ENCODE measurements at places on chromosomes 13 and 19.

DNA sequence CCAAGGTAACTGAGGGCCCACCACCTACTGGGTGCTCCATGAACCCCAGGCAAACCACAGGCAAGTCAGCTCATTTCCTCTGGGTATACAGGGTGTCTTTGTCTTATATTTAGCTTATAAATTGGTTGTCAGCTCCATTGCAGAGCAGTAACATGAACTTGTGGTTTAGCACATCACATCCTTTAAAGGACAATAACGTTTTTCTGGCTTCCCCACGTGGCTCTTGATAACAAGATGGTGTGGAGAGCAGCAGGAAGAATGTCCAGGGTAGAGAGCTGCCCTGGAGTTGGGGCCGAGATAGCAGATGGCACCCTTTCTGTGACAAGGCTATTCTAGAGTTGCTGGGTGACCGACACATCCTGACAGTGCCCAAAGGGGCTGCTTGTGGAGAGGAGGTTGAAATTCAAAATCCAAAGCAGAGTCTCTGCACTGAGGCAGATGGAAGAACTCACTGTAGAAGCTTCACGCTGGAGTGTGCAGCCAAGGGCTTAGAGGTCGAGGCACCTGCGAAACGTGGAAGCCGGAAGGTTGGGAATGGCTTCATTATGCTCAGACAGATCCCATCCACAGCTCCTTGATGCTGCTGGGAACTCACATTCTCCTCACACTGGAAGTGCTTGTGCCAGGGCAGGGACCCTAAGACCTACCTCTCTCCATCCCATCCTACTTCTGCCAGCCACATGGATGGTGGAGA, 133.0 kb upstream of the FRY start:
- DNase-seq: peak; percentile 17

- DNase-seq: no peak
These were observed 4.7 kb upstream of the DCLK1 start for GRCh38 chr13:36135876-36136275.

DNA sequence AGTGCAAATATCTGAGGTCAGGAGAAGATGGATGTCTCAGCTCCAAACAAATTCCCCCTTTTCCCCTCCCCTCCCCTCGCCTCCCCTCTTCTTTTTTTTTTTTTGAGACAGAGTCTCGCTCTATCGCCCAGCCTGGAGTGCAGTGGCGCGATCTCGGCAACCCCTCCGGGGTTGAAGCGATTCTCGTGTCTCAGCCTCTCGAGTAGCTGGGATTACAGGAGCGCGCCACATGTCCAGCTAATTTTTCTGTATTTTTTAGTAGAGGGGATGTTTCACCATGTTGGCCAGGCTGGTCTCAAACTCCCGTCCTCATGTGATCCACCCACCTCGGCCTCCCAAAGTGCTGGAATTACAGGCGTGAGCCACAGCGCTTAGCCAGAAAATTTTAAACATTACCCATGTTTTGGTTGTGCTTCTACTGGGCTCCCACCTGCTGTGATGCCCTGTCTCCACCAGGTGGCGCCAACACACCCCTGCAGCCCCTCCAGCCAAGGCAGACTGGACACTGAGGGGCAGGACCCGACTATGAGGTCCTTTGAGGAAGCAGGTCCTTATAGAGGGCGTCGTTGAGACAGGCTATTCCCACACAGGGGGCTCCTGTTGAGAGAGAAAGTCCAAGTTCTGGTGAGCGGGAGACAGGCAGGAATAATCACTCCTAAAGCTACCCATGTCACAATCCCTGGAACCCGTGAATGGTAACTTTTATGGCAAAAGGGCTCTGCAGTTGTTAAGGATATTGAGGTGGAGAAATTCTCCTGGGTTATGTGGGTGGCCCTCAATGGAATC, 6.3 kb downstream of the ERICH4 start:
- DNase-seq: peak; percentile 80

GRCh38 chr19:10768936-10769335, 51.1 kb downstream of the DNM2 start:
- no peak for DNase-seq

- no peak for DNase-seq
These were observed 72.4 kb upstream of the ZDHHC20 start for GRCh38 chr13:21531455-21531854.

DNA sequence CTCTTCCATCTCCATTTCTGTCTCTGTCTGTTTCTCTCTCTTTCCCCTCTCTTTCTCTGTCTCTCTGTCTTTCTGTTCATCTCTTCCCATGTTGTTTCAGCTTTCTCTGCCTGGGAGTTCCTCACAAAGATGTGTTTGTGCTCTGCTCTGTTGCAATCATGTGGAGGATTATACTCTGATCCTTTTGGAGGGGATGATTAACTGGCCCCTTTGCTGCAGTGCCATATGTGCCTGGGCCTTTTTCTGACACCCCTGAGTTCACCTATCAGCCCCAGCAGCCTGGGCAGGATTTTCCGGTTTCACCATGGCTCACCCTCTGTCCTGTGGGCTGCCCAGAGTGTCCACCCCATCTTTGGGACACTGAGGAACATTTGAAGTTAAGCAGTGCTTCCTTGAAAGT, 9.0 kb upstream of the TEX26 start:
- DNase-seq: no peak

DNA sequence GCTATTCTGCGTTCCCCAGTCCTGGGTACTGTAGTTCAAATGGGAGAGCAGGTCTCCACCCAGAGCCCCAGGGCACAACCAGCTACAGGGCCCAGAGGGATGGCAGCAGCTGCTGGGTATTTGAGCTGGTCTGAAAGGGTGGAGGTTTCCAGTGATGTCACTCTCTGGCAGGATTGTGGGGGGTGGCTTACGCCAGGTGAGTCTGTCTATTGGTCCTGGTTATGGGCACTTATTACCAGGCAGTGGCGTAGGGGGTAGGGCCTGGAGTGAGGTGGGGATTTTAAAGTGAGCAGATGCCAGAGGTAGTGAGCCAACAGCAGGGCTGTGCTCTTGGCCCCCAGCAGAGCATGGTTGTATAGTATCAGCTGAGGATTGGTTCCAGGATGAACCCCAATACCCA, 6.2 kb downstream of the RPS19 start:
- DNase-seq: no peak

DNA sequence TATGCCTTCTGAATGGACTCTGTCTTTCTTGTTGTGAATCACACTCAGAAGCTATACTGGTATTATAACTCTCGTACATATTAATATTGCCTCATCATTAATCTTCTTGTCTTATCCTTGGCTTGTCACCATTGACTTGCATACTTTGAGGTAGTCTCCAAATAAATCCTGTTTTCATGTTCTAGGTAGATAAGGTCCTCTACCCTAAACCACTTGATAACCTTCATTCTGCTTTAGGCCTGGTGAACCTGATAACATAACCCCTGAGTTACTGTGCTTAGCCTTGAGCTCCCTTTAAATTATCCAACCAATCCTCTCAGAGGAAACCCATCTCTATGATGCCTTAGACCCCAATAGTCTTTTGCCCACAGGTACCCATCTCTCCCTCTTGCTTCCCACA, 1162.3 kb downstream of the SLITRK1 start:
- DNase-seq: no peak

GRCh38 chr13:111506621-111507020, 186.2 kb downstream of the TEX29 start:
- DNase-seq: no peak

DNA sequence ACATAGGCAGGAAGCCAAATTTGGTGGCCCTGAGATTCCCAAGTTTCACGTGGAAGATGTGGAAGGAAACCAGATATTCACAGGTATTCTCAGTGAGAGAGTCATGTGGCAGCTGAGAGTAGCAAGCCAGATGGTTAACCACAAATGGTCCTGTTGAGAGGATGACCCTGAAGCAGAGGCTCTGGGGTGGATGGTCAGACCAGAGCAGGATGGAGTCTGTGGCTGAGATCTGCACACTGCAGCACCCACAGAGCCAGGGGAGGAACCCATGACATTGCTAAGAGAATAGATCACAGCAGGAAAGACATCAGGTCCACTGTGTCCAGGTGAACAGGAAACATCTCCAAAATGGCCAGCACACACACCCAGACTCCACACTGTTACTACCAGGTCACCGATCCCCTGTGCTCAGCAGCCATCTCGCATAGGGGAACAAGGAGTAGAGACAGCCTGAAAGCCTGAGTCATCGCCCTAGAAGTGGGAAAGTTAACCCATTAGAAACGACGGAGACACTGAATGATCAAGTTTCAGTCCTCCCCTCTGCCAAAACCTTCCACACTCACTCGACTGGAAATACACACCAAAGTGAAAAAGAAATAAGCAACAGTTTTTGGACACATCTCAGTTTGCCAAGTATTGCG, 160.0 kb downstream of the RBM26 start:
- no peak for DNase-seq

GRCh38 chr19:4007836-4008539, 452 bp downstream of the PIAS4 start:
- no peak for DNase-seq

DNA sequence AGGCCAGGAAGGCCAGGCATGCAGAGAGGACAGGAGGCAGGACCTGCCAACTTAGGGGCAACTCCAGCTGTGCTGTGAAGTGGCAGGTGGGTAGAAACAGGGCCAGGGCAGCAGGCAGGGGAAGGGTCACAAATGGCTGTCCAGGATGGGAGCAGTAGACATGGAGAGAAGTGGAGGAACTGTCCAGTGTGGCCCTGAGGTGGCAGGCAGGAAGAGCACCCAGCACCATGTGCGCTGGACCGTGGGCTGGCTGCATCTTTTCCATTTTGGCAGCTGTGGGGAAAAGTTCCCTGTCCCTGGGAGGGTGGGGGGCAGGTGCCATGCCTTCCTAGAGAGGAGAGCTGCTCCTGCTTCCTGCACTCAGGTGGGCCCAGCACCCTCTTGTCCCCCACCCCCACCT, 13.8 kb downstream of the DEDD2 start:
- DNase-seq: no peak

GRCh38 chr19:41882568-41883462, at the start of gene ARHGEF1:
Gene ARHGEF1, plus strand, starts transcription at chr19:41883184. Its CDS starts 4,899 bp downstream, at chr19:41888083.
- DNase-seq: peak; percentile 76

DNA sequence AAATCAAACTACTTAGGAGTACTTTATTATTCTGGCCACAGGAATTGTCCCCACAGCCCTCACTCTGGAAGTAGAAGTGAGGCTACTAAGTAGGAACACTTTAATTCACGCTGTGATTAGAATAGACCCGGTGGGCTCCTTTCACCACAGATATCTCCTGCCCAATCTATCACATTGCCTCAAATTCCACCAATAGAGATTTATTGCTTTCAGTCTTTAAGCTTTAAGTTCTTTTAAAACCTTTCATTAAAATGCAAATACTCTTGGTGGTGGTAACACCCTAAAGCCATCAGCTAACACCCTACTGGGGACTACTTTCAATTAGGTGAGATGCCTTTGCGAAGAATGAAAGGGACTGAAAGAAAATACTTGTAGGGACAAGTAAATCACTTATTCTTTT, 181.9 kb downstream of the DACH1 start:
- DNase-seq: no peak

DNA sequence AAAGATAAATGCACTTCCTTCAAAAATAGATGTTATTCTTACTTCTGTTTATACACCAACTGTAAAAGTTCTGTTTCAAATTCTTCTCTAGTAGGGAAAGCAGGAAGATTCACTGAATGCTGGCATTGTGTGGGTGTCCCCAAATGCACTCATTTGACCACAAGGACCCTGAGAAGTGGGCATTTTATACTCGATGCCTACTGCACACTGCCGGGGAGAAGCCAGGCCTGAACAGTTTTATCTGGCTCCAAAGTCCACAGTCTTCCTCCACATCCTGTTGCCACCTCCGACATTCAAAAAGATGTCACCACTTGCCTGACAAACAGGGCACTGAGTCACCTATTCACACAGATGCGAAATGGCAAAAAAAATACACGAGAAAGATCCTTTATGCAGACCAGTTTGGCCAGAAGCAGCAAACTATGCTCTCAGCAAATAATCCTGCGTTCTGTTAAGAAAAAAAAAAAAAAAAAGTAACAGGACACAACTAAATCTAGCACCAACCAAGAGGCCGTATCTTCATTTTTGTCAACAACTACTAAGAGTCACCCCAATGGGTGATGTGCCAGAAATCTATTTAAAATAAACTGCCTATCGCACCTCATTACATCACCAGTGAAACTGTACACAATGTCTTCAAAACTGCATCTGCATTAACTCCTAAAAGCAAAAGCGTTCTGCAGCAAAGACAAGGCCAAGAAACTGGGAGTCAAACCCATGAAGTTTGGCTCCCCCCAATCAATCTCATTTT, 6.2 kb downstream of the ZC3H4 start:
- DNase-seq: no peak

DNA sequence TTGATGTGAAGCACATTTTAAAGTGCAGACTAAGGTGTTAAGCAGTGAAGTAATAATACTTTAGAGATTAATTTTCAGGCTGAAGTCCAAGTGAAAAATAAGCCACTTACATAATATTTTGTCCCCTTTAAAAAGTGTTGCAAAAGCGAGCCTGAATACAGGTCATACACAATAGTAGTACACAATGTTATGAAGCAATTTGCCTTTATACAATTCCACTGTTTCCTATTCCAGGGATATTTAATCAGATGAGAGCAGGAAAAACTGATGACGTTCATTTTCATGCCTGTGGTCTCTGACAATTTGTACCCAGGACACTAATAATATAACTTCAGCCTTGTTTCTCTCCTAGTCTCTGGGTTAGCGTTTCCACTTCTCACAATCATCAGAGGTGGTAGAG, 916.7 kb downstream of the PCDH9 start:
- DNase-seq: no peak

DNA sequence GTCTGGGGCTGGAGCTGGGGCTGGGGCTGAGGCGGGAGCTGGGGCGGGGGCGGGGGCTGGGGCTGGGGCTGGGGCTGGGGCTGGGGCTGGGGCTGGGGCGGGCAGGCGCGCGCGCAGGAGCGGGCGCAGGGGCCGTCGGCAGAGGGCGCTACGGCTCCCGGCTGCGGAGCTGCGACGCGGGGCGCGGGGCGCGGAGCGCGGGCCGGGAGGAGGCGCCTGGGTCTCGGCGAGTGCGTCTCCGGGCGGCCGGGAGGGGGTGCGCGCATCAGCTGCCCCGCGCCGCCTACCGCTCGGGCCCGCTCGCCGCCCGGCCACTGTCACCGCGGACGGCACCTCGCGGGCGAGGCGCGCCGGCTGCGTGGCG, 422 bp upstream of the MTUS2 start:
- peak; percentile 88 for DNase-seq

- no peak for DNase-seq
These were observed 8.0 kb downstream of the UBXN6 start for GRCh38 chr19:4449639-4450028.

DNA sequence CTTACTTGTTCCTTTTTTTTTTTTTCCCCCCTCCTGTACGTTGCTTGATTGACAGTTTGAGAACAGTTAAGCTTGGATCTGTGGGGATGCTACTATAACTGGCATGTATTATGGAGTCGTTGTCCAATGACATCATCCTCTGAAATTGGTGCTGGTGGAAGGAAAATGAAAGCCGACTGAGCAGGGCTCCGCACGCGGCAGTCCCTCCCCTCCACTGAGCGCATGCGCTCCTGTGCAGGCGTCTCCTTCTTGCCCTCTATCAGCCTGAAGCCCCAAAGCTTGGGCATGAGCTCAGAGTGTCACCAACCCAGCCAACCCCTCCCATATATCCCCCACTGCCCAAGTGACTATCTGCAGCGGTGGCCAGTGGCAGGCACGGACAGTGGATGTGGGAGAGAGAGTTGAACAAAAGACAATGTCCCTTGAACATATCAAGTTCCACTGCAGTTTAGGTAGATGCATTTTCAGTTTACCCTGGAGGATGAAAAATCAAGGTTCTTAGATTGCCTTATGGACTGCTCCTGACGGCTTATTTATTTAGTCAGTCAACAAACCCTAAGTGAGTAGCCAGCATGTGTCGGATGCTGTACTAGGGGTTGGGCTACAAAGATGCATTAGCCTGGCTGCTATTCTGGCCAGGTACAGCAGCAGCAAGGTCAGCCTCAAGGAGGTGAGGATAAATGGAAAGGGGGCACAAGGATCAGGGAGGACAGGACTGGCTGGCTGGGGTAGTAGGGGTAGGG, 20.8 kb downstream of the MBNL2 start:
- DNase-seq: no peak

Measured in GM20000 (cell line).